ENCODE measurements at places on chromosomes 5 and 9. TPM values are rescaled to one million over a fixed set of nuclear protein-coding genes. Genes with fewer than 3 reads are reported as not detected.

- DNase-seq, result no peak
Observed at GRCh38 chr5:87110721-87111120, 157.0 kb upstream of the RASA1 start.

GRCh38 chr5:72013766-72014624 lies 93.3 kb upstream of the MAP1B start:
- DNase-seq, result no peak

DNA sequence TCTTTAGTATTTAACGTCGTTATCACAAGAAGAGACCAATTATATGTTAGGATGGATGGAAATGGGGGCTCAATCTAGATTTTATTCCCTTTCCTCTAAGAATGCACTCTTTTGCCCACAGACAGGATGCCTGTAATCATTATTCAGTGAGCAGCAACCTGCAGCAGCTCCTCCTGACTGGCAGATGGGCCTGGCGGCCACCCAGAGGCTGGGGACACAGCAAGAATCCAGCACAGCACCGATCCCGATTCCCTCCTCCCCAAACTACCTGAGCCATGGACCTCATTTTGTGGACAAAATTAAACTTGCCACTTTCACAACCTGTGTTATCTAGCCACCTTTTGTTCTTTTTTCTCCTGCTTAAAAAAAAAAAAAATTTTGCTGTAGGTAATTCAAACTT lies 101.0 kb downstream of the USP20 start:
- no peak for DNase-seq

- no peak for DNase-seq
Observed at GRCh38 chr9:90921104-90921503, 119.5 kb downstream of the SYK start.

- peak; percentile 26 for DNase-seq
Observed at GRCh38 chr5:150401076-150401375, 11.7 kb downstream of the CD74 start.

- no peak for DNase-seq
Observed at GRCh38 chr9:111320631-111321030, 9.4 kb downstream of the OR2K2 start.

GRCh38 chr9:121735065-121735792 lies 83.8 kb downstream of the DAB2IP start:
- peak; percentile 21 for DNase-seq

DNA sequence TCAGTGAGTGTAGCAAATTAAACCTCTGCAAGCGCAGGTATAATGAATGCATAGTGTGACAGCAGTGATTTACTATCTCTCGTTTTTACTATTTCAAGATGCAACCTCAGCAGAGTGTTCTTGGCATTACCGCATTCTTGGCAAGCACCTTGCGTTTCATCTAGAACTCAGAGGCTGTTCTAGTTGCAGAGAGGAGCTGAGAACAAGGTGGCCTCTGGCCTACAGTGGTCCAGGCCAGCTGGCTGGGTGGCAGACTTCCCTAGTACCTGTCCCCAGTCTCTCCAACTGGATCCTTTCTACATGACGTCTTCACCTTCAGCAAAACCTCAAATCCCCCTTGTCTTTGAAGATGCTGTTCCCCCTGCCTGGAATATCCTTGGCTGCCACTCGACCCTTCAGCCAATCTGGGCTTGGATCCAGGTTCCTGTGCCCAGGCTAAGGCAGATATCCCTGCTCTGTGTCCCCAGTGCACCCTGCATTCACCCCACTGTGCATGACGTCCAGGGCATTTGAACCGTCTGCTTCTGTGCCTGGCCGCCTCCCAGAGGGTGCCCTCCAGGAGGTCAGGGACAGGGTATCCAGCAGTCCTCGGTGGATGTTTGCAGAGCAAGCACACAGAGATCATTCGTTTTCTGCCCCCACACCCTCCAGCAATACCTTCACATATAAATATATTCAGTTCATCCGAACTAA lies 120.4 kb upstream of the CPEB4 start:
- DNase-seq, result no peak

DNA sequence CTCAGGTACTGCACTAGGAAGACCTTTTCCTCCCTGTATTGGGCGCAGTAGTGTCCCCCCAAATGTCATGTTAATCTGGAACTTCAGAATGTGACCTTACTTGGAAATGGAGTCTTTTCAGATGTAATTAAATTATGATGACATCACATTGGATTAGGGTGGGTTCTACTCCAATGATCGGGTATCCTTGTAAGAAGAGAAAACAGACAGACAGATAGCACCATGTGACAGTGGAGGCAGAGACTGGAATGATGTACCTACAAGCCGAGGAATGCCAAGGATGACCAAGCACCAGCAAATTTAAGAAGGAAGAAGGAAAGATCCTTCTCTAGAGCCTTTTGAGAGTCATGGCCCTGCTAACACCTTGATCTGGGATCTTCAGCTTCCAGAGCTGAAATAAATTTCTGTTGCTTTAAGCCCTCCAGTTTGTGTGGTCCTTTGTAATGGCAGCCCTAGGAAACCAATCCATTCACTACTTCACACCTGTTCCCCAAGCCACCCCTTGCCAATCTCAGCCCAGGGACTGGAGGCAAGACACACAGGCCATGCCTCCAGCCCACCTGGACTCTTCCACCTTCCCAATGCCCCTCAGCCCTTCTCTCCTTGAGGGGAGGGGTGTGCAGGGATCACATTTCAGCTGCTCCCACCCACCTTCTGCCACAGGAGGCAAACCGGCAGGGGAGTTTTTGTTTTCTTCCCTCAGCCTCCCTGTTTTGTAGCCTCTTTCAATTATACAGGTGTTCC lies 1.6 kb downstream of the CCNJL start:
- no peak for DNase-seq

GRCh38 chr5:154543380-154543779 lies 65.4 kb upstream of the HAND1 start:
- DNase-seq, result no peak

DNA sequence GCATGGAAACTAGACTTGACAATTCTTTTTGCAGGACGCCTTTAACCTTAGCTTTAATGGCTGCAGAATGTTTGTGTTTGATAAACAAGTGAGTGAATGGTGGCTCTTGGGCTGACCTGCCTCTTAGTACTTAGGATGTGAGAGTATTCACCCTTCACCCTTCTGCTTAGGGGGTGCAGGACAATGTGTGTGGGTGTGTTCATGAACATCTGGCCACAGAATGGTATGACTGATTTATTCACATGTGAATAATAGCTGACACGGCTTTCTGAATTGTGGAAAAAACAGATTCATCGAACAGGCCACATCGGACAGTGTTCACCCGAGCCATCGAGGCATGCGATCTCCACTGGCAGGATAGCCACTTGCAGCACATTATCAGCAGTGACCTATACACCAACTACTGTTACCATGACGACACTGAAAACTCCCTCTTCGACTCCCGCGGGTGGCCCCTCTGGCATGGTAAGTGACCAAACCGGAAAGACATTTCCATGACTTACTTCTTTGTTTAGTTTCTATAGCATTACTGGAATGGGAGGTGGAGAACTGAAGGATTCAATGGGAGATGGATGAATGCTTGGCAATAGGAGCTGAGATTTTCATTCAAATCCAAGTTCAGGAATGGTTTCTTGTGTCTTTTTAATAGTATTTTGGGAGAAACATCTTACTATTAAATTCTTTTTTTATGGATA lies 193.6 kb downstream of the ZSWIM6 start:
- DNase-seq, result no peak

DNA sequence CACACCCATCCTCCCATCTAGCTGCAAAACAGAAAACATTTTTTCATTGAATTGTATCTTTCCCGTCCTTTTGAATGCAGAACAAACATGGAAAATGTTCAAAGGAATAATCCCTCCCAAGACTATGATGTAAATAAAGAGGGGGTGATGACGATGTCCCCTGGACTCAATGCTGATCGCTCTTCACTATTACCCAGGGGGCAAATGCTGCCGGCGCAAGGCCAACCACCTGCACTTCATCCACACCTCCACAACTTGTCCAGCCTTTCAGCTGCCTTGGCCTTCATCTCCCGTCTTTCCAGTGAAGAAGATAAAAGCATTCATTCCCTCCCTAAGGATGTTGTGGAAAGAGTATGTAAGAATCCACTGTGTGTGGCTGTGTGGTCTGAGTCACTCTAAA lies 240.3 kb downstream of the AGTPBP1 start:
- no peak for DNase-seq

- no peak for DNase-seq
Observed at GRCh38 chr5:171750311-171750788, 35.3 kb upstream of the SMIM23 start.

DNA sequence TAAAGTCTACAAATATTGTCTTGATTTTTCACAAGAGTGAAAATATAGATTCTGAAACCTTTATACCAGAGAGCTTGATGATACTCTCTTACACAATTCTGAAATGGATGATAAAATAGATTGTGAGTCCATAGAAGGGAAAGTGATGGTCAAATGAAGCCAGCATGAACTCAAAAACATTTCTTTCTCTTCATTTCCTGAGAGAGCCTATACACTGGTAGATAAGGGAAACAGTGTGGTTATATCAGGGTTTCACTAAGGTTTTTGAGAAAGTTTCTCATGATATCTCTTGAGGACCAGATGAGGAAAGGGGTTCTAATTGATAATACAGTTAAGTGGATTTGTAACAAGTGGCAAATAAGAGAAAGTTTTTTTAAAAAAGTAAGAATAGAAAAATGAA lies 254.1 kb downstream of the PJA2 start:
- DNase-seq, result no peak

- no peak for DNase-seq
Observed at GRCh38 chr5:90967851-90968250, 409.3 kb downstream of the ADGRV1 start.

DNA sequence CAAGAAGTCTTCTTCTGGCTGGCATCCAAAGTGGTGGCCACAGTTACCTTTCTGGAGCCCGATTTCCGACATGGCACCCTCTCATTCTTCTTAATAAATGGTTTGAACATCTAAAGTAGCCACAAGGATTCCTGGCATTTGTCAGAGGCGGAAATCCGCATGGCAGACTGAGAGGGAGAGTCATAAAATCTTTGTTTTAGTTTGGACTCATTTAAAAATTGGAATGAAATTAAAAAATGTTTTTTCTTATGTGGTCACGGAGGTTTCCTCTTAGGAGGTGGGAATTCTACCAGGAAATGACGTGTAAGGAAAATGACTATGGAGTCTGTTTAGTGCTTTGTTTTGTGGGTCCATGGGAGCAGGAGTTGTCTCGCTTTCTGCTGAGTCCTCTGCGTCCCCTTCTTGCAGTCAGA lies 133.0 kb upstream of the PTCH1 start:
- DNase-seq, result no peak

DNA sequence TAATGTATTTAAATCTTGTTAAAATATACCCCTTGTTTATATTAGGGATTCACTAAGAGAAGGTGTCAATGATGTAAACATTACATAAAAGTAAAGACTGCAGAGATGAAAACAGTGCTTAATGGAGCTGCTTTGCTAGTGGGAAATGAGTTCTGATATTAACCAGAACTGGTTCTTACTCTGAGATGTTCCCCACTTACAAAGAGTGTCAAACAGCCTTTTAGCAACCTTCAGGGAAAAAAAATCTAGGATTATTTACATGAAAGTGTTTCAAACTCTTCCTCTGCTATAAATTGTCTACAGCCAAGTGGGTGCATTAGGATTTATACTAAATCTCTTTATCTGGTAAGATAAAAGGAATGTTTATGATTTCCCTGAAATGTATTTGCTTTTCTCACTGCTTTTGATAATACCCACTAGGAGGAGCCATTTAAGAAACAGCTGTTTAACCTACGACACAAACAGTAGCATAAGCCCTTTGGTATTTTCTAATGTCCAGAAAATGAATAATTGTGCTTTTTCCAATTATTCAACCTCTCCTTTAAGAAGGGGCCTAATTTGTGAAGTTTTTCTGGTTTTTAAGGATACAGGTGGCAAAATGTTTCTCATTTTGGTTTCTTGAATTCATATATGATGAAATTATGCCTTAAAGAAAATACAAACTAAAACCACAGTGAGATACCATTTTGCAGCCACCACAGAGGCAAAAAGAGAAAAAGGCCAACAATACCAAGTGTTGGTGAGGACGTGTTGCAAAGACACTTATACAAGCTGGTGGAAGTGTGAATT lies 186.3 kb downstream of the TLE4 start:
- DNase-seq, result peak; percentile 18

- no peak for DNase-seq
Observed at GRCh38 chr9:123111427-123112014, 78.1 kb downstream of the GPR21 start.

DNA sequence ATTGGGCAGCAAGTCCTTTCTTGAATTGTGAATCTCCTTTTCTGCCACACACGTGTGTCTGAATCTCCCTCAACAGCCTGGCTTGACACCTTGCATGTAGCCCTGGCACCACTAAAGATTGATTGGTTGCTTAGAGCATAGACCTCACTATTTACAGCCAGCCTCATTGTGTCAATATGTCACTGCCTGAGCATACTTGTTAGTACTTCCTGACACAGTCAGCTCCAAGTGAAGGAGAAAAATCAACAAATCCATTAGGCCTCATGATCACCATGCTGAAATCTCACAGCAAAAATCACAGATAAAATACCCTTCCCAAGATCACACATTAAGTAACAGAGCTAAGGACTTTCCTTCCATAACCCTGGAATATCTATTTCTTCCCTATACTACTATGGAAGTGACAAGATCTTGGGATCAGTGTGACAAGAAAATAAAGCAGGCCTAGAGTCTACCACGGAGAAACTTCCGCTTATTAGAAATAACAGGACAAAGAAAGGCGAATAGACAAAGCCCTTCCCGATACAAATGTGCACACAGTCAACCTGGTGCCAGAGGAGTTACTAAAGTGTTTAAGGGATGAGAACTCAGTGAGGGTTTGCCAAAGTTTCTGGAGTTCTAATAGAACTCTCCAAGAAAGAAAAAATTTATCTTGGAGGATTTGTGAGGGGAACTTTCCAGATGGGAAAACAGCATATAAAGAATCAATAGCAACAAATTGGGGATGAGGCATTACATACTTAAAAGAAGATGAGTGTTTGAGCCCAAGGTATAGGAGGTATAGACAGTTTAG lies 5.6 kb upstream of the ARL15 start:
- DNase-seq, result no peak

GRCh38 chr9:133821601-133822429 lies 83.7 kb upstream of the SARDH start:
- no peak for DNase-seq

- no peak for DNase-seq
Observed at GRCh38 chr5:169856571-169856970, 123.7 kb downstream of the INSYN2B start.

- DNase-seq, result no peak
Observed at GRCh38 chr5:77418601-77419581, 73.2 kb downstream of the WDR41 start.

LCN1 gene
- total RNA-seq, result not detected

CCDC171 gene
- 2.6 TPM for total RNA-seq

TRPM3 gene
- total RNA-seq, result not detected

MAMDC2 gene
- total RNA-seq, result not detected

SLC6A3 gene
- total RNA-seq, result not detected

GABRA1 gene
- not detected for total RNA-seq

CDKN2B-AS1 gene
- total RNA-seq, result 2.6 TPM
